ENCODE measurements at places on chromosomes 4 and X.

DNA sequence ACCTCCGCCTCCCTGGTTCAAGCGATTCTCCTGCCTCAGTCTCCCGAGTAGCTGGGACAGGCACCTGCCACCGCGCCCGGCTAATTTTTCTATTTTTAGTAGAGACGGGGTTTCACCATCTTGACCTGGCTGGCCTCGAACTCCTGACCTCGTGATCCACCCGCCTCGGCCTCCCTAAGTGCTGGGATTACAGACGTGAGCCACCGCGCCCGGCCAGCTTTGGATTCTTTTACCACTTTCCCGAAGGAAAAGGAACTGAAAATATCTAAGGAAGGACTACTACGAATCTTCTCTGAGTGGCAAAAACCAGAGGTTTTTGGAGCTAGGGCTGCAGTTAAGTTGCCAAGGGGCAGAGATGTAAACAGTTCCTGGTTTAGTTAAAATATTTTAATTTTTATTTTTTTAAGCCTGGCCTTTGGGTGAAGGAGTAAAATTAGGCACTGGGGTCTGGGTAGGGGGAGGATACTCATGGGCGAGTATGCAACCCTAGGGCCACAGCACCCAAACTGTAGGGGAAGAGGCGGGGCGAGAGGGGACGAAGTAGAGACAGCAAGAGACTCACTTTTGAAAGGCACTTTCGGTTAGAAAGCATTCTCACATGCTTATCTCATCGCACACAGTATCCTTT, 525 bp upstream of the CISD2 start:
- DNase-seq = no peak

DNA sequence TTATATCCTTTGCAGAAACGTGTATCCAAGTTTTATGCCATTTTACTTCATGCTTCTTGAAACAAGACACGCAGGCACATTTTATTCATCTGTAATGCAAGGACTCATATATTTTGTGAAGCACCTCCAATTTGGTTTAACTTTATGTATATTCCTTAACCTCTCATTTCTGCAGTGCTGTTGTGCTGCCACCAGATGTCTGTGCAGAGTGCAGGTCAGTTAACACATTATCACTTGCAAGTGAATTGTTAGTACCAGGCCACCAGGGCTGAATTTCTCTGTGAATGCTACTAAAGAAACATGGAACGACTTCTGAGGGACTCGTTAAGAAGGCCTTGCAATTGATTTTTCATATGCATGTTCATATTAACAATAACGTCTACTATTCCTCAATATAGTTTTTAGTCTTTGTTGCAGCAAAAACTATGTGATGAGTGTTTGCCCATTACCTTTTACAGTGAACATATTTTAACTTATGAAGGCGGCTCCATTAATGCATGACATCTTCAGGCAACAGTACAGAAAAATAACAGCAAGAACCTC, 770.3 kb downstream of the NLGN4X start:
- DNase-seq = no peak

- DNase-seq = no peak
These were observed 43.2 kb upstream of the AR start for GRCh38 chrX:67500617-67501016.

DNA sequence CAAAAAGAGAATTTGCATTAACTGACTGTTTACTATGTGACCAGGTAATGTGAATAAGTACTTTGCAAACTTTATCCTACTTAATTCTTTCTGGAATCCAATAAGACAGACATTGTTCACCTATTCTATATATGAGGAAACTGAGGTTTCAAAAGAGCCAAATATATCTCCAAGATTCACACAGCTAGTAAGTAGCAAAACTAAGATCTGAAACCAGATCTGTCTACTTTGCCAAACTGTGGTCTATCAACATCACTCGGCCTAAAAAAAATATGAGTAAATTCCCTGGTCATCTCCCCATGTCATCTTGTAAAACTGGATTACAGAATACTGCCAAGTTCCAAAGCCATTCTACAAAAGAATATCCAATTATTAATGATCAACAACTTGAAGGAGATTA, 52.8 kb downstream of the ANAPC10 start:
- no peak for DNase-seq

- DNase-seq = no peak
These were observed 1840.1 kb downstream of the PCDH7 start for GRCh38 chr4:32560306-32560705.

DNA sequence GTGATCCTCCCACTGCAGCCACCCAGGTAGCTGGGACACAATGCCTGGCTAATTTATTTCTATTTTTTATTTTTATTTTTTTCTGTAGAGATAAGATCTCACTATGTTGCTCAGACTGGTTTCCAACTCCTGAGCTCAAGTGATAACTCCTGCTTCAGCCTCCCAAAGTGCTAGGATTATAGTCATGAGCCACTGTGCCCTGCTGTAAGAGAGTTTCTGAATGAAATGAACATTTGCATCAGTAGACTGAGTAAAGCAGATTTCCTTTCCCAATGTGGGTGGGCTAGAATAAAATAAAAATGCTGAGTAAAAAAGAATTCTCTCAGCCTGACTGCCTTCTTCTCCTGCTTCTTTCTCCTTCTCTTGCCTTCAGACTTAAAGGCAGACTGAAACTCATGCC, 555.4 kb upstream of the PITX2 start:
- DNase-seq = no peak

GRCh38 chr4:25966171-25966570, 52.2 kb downstream of the SMIM20 start:
- no peak for DNase-seq

GRCh38 chrX:34365471-34365870, 233.4 kb upstream of the FAM47A start:
- DNase-seq = no peak

- DNase-seq = no peak
These were observed 191.0 kb downstream of the SLC7A11 start for GRCh38 chr4:138051157-138051556.

GRCh38 chr4:53119680-53120079, 246.2 kb downstream of the SCFD2 start:
- DNase-seq = no peak

DNA sequence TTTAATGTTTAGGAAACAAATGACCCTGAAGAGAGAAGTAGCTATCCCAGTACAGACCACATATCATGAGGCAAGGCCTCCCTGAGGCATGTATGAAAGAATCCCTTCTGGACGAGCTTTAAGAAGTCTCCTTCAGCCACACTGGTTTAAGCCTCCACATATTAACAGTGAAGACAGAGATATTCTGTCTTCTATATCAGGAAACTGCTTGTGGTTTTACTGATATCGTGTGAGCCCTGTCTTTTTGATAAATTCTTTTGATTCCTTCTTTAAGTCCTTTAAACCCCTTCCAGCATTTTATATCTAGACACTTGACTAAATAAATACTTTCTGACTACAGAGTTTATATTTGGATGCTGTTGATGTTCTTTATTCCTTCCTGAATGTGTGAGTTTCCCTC, 45.9 kb upstream of the GPC4 start:
- DNase-seq = no peak

DNA sequence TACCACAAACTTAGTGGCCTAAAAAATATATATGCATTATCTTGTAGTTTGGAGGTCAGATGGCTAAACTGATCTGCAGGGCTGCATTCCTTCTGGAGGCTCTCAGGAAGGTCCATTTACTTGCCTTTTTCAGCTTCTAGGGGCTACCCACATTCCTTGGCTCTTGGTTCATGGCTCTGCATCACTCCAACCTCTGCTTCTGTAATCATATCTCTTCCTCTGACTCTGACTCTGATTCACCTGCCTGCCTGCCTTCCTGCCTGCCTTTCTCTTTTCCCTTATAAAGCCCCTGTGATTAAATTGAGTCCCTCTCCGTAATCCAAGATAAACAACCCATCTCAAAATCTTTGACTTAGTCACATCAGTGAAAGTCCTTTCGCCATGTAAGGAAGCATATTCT, 25.0 kb upstream of the FRMPD4 start:
- DNase-seq = no peak

GRCh38 chrX:10326578-10326977, 169.8 kb downstream of the CLCN4 start:
- no peak for DNase-seq

- no peak for DNase-seq
These were observed 945.5 kb upstream of the PCDH10 start for GRCh38 chr4:132203618-132204017.

DNA sequence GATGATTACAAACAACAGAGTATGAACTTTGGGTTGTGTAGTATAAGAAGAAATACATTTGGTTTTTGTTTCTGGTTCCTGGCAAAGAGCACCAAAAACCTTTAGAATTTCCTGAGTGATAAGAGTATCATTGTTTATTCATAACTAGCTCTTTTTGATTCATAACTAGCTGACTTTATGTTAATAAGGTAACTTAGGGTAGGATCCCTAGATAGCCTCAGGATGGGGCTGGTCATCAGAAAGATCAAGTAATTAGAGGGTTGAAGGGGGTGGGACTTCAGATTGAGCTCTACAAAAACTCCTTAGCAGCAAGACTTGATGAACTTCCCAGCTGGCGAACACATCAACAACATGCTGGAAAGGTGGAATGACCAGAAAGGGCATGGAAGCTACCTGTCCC, 166.5 kb downstream of the SCFD2 start:
- no peak for DNase-seq

DNA sequence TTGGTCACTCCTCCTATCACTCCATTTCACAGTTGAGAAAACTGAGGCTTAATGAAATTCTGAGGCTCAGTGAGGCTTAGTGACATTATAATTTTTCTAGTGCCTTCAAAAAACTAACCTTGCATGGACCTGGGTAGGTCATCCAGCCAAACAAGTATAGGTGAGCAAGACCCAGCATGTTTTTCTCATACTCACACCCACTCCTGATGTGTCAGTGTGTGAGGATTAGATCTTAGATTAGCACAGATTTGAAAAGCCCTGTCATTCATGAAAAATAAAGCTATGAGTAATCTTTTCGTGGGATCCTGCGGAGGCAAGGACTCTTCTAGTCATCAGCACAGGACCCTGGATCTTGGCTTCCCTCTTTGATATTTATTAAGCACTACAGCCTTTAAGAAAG, 146.7 kb downstream of the CHIC2 start:
- no peak for DNase-seq

DNA sequence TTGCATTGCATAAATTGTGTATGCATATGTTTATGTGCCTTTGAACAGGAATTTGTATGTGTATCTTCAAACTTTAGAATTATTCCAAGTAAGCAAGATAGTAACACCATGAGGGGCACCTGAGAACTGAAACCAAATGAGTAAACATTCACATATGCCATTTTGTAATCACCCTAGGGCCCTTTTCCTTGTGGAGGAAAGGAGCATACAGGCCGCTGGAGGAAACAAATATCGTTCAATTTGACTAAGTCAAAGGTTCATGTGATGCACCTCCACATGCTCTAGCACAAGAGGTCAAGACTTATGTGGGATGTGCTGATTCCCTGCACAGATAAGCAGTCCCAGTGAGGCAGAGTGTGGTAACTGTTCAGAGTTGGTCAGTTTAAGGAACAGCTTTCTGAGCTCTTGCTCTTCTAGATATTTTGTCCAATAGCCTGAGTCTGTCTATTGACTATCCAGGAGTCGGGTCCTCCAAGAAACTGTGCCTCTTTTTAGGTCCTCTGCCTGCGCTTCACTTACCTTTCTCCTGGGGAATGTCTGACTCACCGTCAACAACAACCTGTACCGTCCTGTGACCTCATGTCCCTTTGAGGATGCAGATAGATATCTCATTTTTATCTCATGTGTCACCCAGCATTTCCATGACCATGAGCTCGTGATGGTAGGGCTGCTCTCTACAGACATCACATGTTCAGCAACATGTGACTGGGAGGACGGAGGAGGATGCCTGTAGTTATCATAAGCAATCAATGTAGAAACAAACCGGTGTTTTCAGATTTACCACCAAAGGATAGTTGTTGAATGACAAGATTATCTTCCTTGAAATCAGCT, 196.9 kb downstream of the NWD2 start:
- DNase-seq = no peak

DNA sequence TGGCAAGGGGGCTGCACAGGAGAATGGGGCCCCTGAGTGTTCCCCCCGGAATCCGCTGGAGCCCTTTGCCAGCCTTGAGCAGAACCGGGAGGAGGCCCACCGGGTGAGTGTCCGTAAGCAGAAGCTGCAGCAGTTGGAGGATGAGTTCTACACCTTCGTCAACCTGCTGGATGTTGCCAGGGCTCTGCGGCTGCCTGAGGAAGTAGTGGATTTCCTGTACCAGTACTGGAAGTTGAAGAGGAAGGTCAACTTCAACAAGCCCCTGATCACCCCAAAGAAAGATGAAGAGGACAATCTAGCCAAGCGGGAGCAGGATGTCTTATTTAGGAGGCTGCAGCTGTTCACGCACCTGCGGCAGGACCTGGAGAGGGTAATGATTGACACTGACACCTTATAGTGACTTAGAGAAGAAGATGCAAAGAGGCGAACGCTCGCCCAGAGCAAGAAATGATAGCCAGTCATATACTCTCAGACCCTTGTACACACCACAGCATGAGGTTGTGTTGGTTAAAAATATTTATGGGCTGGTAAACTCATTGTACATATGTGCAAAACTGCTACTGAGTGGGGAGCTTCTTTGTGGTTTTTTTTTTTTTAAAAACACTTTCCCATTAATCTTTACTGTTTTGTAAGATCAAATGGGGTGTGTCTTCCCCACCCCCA, 52.5 kb downstream of the JADE1 start:
- DNase-seq = no peak

GRCh38 chr4:121541696-121542095, 155.1 kb downstream of the ANXA5 start:
- DNase-seq = no peak

DNA sequence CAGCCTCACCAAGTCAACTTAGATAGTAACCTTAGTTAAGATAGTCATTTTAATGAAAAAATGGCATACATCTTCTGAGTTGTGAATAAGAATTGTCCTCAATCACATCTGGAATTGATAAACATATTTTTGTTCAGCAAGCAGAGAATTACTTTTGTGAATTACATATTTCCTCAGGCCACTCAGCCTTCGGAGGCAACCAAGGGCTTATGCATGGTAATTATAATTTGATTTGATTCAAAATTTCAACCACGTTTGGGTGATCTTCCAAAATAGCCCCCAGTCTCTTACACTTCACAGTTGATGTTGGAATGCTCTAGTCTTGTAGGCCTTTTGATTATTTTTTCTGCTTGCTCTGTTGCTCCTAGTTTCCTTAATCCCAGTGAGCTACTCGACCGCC, 63.4 kb downstream of the GALNTL6 start:
- no peak for DNase-seq

DNA sequence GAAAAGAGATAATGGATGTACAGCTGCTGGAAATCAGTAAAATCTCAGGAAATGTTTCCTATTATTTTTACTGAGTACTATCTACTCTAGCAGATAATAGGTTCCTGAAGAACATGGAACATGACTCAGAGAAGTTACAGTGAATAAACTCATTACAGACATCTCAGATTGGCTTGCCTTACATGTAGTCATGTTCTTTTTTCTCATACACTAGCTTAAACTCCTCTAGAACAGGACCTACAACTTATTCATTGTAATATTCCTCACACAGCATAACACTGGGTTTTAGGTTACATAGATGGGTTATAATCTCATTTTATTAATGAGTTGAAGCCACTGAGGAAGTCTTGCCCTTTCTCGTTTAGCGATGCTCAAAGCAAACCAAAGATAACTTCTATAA, 86.9 kb upstream of the BMP2K start:
- DNase-seq = peak; percentile 54

GRCh38 chr4:55012363-55013230, 112.8 kb downstream of the KDR start:
- DNase-seq = no peak
